T-helper 2 cell treated with Interferon-gamma antibody and Interleukin-4, amounts not matched to agents 100 ng/mL and 5 ng/mL, for 36 hours (primary cell): ENCODE measurements at places on chromosomes 2 and 18. TPM values are rescaled to one million over a fixed set of nuclear protein-coding genes. Genes with fewer than 3 reads are reported as not detected.

The XIRP2 gene
- total RNA-seq: not detected in 2 replicates

The REL gene
- 18.2 TPM in 2 replicates for total RNA-seq

The HYCC2 gene
- total RNA-seq: 31.8 and 33.2 TPM in 2 replicates

The CAPN14 gene
- 0.20 and 0.27 TPM in 2 replicates for total RNA-seq
